ENCODE measurements at places on chromosomes 1 and 21.

- no peak for DNase-seq
Observed at GRCh38 chr1:35345439-35345981, 77.0 kb downstream of the ZMYM4 start.

GRCh38 chr1:184056921-184057555 is 5.5 kb downstream of the TSEN15 start:
- DNase-seq = peak; percentile 94

GRCh38 chr1:36948606-36949005 is 85.7 kb downstream of the GRIK3 start:
- no peak for DNase-seq

GRCh38 chr1:204207136-204207616 is 6.6 kb downstream of the GOLT1A start:
- no peak for DNase-seq

- DNase-seq = no peak
Observed at GRCh38 chr1:175466556-175466955, 274.0 kb upstream of the KIAA0040 start.

- no peak for DNase-seq
Observed at GRCh38 chr1:153370146-153370545, 5.3 kb downstream of the S100A12 start.

DNA sequence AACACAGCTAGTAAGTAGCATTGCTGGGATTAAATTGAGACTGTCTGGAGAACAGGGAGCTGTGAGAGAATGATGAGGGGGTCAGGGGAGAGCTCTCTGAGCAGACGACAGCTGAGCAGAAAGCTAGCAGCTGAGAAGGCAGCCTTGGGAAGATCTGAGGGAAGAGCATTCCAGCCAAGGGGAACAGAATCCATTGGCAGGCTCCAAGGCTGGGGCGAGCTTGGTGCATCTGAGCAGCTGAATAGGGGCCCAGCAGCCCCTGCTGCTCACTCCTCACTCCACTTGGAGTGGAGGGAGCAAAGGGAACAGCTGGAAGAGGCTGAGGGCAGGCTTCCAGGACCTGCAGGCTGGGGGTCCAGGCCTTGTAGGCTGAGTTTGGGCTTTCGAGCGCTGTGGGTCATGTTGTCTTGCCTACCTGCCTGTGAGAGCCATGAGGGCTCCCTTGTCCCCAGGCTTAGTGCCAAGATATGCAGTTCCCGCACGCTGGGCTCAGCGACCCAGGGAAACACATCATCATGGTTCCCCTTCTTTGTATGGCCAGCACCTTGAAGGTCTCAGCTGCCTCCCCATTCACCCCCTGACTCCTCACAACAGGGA is 10.5 kb downstream of the ACOT11 start:
- DNase-seq = no peak

GRCh38 chr1:162928141-162928540 is 67.2 kb upstream of the CCDC190 start:
- DNase-seq = no peak

DNA sequence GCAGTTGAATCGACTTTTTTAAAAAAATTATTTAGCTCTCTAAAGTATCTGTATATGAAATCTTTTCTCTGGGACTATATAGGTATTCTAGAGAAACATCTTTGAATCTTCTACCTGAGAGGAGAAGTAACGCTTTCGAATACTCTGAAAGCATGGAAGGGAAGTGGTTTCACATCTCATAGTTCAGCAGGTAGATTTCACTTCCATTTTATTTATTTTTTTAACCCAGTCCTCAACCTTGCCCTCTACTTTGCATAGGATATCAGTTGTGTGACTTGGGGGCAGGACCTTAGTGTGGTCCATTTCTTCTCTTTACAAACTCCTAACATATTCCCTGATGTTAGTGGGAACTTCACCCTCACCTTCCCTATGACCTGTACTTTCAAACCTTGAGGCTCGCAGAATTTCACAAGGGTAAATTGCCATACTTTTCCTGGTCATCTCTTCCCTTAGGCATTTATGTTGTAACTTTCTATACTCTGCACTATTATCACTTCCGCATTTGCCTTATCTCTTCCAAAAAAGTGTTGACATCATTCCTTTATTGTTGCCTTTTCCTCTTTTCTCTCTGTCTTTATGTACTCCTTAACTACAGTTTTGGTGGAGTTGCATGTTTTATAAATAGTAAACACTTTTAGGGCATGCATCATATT is 1208.5 kb upstream of the ADGRL4 start:
- no peak for DNase-seq

- peak; percentile 70 for DNase-seq
Observed at GRCh38 chr1:202009326-202010179, 834 bp upstream of the ELF3 start.
